ENCODE measurements at places on chromosomes 3 and 15.

GRCh38 chr15:99763827-99764226 lies 30.6 kb upstream of the LYSMD4 start:
- no peak for DNase-seq

- peak; percentile 51 for DNase-seq
These were observed 24.1 kb upstream of the OR5K4 start for GRCh38 chr3:98329392-98330124.

GRCh38 chr15:92610101-92610520 lies 45.5 kb downstream of the FAM174B start:
- DNase-seq, result no peak

GRCh38 chr3:43273416-43273815 lies 12.9 kb upstream of the SNRK start:
- DNase-seq, result no peak

DNA sequence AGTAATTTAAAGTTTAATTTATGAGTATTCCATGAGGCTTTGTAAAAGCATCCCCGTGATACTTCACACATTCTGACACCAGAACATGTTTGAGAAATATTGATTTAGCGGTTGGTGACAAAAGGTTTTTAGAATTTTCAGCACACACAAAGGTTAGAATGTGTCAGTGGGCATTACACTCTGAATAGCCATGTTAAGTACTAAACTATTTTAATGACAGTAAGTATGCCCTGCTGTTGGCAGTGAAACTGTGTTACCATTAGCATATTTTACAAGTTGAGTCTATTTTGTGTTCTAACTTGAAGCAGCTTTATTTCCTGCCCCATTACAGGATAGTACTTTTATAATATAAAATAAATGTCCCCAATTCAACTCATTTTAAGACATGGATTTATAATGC lies 66.5 kb downstream of the ADAMTSL3 start:
- no peak for DNase-seq

DNA sequence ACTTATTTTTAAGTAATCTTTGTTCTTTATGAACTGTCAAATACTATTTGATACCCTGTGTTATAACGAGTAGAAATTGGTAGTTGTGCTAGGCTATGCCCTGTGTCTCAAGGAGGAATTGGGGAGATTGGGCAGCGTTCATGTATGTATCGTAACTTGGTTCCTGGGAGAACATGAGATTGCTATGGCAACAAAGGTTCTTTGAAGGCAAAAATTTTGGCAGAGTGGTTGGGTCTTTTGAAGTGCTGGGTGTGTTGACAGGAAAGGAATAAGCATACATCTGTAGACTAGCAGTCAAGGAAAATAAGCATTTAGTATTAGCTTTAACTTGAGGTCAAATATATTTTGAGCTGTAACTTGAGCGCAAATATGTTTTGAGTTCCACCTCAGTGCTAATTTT lies 45.3 kb downstream of the TCF12 start:
- no peak for DNase-seq

- DNase-seq, result peak; percentile 47
These were observed 7.5 kb downstream of the PTX3 start for GRCh38 chr3:157443905-157444796.

DNA sequence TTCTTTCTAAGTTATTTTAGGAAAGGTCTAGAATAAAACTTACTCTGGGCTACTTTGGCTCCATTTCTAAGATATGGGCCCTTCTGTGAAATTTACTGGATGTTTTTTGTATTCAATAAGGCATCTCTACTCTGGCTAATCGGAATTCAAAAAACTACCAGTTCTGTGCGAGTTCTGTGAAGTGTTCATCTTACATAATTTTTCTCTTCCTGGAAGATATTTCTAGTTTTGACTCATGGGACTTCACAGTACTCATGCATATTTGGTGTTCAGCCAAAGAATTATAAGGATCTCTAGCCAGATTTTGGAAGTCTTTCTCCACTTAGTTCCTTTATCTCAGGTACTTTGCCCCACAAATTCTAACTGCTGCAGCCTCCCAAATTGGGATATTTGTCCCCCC lies 46.4 kb upstream of the MBNL1 start:
- peak; percentile 39 for DNase-seq

- DNase-seq, result peak; percentile 23
These were observed 4.9 kb downstream of the HACD3 start for GRCh38 chr15:65535192-65535591.

GRCh38 chr3:171871392-171872274 lies 28.5 kb downstream of the TMEM212 start:
- DNase-seq, result no peak

- DNase-seq, result no peak
These were observed 10.0 kb downstream of the RAD18 start for GRCh38 chr3:8953313-8953712.

- DNase-seq, result no peak
These were observed 3.2 kb downstream of the DTWD1 start for GRCh38 chr15:49624056-49624455.

GRCh38 chr15:66629817-66630576 lies 64.2 kb upstream of the LCTL start:
- no peak for DNase-seq

- DNase-seq, result no peak
These were observed 20.4 kb upstream of the RIOX2 start for GRCh38 chr3:97992547-97993173.

- DNase-seq, result no peak
These were observed 537.5 kb downstream of the NR2F2 start for GRCh38 chr15:96867992-96868391.

DNA sequence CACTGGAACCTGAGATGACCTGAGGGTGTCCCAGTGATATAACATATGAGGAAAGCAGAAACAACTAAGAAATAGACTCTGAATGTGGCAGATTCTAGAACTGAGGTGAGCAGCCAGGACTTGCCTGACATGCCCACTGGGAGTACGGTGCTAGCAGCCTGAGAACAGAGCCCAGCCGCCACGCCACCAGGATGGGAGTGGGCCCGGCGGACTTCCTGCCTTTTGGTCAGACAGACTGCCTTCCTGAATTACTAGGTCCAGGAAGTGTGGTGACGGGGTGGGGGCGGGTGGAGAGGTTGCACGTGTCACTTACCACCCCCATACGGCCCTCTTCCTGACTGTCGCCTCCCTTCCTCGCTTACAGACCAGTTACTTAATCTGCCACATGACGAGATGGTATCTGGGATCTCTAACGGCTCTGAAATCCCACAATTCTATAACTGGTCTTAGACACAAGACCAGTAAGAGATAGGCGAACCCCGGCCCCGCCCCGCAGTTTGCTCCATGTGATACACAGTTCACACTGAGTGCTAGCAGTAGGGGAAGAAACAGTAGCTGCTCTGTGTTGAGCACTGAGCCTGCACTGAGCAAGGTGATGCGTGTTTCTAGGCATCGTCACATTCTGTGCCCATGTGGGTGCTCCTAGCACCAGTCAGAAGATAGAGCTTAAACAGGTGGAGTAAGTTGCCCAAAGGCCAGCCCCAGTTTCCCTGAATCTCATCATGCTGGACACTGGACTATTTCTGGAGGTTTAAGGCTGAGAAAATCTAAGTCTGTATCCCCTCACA lies 95.7 kb downstream of the CPN2 start:
- DNase-seq, result no peak

DNA sequence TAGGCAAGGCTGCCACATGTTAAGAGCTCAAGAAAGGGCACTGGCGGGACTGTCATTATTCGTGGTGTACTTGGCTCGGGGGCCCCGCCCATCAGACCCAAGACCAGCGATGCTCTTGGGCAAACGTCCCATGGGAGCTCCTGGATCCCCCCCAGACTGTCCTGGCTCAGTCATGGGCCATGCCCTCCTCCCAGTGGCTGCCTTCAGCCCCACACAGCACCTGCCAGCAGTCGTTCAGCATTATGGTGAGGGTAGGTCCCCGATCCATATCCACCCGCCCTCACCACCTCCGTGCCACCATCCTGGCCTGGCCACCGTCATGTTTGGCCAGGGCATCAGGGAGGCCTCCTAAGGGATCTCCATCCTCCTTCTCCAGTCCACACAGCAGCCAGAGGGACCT lies 51.4 kb upstream of the IQSEC1 start:
- DNase-seq, result no peak

DNA sequence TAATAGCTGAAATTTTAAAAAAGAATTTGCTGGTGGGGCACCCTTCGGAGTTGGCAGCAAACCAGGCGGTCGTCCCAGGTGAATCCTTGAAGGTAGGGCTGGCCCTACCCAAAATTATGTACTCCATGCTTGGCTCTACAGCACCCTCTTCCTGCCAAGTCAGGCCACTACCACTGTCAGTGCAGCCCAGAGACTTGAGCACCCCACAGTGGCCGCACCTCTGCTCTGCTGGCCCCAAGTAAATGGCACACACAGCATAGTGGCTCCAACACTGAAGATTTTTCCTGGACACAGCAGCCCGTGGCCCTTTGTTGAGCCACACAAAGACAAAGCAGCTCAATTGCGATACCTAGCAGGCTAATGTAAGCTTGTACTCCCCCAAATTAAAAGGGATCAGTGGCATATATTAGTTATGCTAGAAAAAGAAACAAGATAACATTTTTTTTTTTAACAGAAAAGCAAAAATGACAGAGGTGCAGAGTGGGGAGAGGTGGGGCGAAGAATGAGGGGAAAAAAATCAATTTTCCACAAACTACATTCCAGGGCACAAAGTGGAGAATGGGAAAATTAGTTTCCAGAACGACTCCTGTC lies 250.5 kb downstream of the UACA start:
- DNase-seq, result no peak

DNA sequence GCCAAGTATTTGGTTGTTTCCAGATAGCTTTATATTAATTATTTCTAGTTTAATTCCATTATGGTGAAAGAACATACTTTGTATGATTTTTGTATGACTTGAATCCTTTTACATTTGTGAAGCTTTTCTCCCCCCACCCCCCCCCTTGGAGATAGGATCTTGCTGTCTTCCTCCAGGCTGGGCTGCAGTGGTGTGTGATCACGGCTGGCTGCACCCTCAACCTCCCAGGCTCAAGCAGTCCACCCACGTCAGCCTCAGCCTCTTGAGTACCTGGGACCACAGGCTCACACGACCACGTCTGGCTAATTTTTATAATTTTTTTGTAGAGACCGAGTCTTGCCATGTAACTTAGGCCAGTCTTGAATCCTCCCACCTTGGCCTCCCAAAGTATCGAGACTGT lies 29.5 kb downstream of the ARL8B start:
- DNase-seq, result no peak

- DNase-seq, result no peak
These were observed 194.8 kb downstream of the WDR72 start for GRCh38 chr15:53564647-53565046.

- peak; percentile 92 for DNase-seq
These were observed 28.4 kb downstream of the CCDC12 start for GRCh38 chr3:46947981-46948791.

GRCh38 chr3:110519071-110519470 lies 552.5 kb upstream of the NECTIN3 start:
- no peak for DNase-seq

- no peak for DNase-seq
These were observed 20.4 kb downstream of the UACA start for GRCh38 chr15:70742928-70743327.

- DNase-seq, result no peak
These were observed 68.0 kb upstream of the WNT7A start for GRCh38 chr3:13947912-13948311.

DNA sequence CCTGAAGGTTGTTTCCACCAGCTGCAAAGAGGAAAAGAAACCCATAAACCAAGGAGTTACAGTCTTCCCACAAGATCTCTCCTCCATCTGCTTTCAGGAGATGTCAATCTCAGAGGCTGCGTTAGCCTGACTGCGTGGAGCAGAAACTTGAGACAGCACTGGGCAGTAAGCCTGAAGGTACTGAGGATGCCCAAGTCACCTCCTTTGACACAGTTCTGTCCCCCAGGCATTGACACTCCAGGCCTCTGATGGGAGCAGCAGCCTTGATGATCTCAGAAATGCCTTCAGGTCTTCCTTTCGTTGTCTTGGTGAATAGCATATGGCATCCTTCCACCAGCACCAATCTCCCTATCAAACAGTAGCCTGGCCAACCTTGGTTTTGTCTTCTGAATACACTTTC lies 89.3 kb downstream of the OXNAD1 start:
- DNase-seq, result no peak

GRCh38 chr3:169147238-169148008 lies 516.1 kb downstream of the MECOM start:
- DNase-seq, result peak; percentile 76

- DNase-seq, result peak; percentile 30
These were observed 4.4 kb downstream of the ITIH3 start for GRCh38 chr3:52798978-52799476.

GRCh38 chr3:14685179-14685578 lies 10.2 kb downstream of the C3orf20 start:
- DNase-seq, result no peak

DNA sequence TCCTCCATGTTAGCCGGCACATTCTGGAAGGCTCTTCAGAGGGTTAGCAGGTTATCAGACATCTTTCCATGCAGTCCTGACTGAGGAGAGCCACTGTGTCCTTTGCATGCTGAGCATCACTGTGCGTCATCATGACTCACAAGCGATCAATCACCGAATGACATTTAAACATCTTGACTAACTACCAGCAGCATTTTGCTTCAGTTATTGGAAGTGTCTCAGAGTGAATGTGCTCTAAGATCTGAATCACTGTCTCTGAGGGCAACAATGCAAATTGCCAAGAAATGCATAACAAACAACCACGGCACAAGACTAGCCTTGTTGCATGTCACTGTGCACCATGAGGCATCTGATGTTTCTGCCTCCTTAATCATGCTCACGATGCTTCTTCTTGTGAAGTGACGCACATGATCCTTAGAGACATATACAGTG lies 18.3 kb upstream of the ATP8B4 start:
- peak; percentile 99 for DNase-seq

GRCh38 chr3:52463416-52463815 lies 8.0 kb downstream of the NISCH start:
- DNase-seq, result no peak

DNA sequence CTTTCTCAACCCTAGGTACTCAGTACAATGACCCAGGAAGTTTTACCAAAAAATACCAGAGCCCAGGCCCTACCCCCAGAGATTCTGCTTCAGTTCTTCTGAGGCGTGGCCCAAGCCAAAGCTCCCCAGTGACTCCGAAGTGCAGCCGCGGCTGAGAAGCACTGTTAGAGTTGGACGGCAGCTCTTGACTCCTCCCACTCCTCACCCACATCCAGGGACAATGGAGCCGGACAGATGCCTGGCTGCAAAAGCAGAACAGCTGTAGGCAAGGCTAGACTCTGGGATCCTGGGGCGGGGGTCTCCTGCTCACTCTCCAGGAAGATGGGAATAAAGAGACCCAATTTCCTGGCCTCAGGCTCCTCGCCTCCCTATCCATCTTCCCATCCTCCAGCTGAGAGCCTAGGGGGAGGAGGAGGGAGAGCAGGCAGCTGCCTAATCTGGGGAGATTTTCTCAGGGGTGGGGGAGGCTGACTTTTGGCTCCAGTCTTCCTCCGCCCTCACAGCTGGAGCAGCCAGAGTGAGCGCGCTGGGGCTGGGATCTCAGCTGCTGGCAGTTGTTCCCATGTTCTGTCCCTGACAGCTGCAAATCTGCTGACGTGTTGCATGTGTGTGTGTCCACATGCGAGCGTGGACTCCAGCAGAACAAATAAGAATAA lies 223.8 kb downstream of the OPA1 start:
- no peak for DNase-seq

All from foreskin keratinocyte (primary cell).